ENCODE measurements at places on chromosomes 6 and 20.
A peak's percentile ranks its signal among the peaks of the same experiment; 100 is the strongest.

DNA sequence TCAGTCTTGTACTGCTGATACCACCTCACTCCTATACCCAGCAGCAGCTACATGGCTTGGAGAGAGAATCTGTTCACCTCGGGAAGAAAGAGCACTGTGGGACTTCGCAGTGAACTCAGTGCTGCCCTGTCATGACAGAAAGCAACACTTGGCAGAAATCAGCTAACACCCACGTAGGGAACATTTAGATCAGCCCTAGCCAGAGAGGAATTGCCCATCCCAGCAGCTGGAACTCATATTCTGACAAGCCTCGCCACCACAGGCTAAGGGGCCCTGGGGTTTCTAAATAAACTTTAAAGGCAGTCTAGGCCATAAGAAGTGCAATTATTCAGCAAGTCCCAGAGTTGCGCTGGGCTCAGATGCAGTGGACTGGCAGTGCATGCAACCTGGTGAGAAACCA lies 1266.8 kb downstream of the GRIK2 start:
- no peak for DNase-seq

- DNase-seq = no peak
These were observed 1.1 kb downstream of the SAPCD1 start for GRCh38 chr6:31763619-31763940.

- no peak for DNase-seq
These were observed 119.3 kb upstream of the NAA20 start for GRCh38 chr20:19897891-19898290.

- no peak for DNase-seq
These were observed 2.7 kb upstream of the SPO11 start for GRCh38 chr20:57326667-57327455.

- no peak for DNase-seq
These were observed 3.2 kb downstream of the EDN1 start for GRCh38 chr6:12293235-12293930.

- no peak for DNase-seq
These were observed 272.0 kb upstream of the SOX4 start for GRCh38 chr6:21321531-21321930.

DNA sequence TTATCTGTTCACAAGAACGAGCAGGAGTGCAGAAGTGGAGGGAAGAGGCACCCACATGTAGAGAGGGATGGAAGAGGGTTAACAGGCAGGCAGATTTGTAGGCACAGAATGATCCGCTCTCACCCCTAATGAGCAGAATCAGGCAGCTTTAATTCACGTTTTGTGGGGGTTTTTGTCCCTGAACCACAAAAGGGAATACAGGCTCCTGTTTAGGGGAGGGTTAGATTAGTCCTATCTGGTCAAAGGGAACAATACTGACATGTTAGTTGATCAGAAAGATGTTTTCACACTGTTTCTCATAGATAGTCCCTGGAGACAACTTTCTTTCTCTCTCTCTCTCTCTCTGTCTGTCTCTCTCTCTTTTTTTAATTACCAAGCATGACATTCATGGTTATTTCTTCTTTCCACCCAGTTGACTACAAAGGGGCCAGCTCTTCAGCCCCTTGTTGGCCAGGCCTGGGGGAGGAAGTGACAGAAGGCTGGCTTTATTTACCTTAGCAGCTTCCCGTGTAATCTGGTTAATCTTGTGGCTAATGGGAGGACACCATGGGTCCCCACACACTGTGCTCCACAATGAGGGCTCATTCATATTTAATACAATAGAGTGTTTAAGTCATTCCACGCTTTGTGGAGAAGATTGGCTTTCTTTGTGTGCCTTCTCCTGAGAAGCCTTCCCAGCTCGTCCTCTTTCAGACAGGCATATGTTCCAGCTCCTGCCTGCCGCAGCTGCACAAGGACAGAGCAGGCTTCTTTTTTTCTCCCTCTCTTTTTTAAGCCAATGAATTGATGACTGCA lies 958.8 kb downstream of the TFAP2A start:
- DNase-seq = no peak

DNA sequence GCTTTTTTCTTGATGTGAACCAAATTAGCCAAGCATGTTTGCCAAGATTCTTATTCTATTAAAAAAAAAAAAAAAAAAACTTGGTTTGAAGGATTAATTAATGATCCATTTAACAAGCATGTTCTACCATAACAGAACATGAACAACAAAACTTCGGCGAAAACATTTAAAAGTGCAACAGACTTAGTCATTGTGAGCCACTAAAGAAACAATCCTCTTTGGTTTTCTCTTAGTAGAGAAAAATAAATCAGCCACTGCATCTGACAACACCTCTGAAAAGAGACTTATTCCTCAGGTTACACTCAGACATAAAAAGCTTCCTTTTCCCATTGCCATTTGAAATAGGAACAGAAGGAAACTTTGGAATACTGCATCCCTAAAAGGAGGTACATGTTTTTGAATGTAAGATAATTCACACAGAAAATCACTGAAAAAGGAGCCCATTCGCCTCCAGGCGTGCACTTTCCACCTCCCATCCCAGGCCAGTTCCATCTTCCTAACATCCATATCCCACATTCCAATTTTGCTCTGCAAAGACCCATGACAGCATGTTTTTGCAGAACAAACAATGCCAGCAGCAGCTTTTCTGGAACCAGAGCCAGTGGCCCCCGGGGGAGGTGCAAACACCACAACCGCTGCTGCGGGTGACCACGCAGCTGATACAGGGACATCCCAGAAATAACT lies 79.5 kb downstream of the ZMYND8 start:
- DNase-seq = no peak

GRCh38 chr6:73927421-73927820 lies 231.4 kb downstream of the CD109 start:
- no peak for DNase-seq

DNA sequence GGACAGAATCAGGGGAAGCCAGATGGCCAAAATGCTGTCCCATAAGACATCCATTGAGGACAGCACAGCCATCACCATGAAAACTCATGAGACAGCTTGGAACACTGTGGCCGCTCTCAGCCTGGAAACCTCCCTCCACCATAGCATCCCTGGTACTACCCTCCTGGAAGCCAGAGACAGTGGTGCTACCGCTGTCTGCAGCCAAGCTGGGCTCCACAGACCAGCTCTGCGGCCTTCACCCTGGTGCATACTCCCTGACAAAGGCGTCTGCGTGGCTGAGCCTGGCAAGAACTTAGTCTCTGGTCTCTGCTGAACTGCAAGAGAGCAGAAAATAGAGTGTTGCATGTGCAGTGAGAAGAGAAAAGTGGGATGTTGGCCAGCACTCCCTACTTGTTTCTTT lies 558.0 kb downstream of the C6orf118 start:
- DNase-seq = no peak

- no peak for DNase-seq
These were observed 57.2 kb upstream of the PCSK2 start for GRCh38 chr20:17169585-17170136.

- DNase-seq = no peak
These were observed 45.5 kb downstream of the IRF4 start for GRCh38 chr6:437037-437392.

DNA sequence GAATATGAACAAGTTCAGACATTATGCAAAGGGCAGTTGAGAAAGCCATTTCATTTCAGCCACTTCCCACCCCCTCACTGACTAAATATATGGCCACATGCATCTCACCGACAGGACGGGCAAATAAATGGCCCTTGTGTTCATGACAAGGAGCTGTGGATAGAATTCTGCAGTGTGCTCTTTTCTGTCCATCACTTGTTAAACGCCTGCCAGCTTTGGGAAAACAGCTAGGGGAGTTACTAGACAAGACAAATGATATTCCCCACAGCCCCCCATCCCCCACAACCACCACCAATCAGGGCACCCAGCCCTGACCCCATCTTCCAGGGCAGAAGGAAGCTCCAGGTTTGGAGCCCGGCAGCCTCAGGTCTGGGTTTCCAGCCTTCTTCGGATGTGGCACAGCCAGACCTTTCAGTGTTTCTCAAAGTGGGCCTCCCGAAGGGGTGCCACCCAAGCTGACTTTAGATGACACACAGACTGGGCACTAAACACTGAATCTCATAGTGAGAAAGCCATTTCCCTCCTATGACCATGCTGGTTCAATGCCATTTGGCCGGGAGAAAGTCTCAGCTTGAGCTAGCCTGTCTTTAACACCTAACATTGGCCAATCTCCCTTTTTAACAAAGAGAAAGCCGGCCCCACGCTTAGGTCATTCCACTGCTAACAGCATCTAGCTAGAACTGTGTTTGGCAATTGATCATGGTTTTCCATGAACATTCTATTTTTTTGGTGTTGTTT lies 4.0 kb upstream of the RIPOR3 start:
- DNase-seq = no peak

GRCh38 chr20:46545077-46545826 lies 5.2 kb downstream of the OCSTAMP start:
- DNase-seq = peak; percentile 10

DNA sequence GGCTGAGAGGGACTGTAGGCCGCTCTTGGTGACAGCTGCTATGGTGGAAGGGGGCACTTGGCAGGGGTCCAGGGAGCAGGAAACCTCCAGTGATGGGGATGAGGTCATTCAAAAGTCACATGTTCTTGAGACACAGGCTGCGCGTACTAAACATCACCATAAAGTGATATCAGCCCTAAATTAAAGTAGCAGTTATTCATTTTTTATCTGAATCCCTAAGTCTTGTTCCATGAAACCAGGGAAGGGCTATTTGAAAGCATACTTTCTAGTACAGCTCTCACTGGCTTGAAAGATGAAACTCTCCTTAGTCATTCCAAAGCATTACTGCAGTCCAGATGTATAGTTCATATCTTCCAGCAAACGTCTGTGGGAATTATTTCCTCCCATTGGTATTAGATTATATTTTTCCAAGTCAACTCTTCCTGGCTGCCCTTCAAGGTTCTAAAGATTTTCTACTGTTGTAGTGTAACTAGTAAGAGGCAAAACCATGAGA lies 373.1 kb downstream of the CD109 start:
- DNase-seq = no peak

DNA sequence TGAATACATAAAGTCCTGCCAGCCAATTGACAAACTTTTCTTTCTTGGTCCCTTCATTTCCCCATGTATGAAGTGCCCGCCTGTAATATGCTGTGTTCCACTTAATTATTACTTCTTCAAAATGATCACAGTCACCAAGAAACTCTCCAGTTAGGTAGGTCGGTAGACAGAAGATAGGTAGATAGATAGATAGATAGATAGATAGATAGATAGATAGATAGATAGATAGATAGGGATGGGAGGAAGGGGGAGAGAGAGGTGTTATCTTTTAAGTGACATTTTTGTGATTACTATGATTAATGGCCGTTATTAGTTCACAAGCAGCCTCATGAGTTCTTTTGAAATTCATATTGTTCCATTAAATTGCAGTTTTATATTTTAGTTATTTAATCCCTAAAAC lies 79.5 kb upstream of the TPD52L1 start:
- DNase-seq = no peak

DNA sequence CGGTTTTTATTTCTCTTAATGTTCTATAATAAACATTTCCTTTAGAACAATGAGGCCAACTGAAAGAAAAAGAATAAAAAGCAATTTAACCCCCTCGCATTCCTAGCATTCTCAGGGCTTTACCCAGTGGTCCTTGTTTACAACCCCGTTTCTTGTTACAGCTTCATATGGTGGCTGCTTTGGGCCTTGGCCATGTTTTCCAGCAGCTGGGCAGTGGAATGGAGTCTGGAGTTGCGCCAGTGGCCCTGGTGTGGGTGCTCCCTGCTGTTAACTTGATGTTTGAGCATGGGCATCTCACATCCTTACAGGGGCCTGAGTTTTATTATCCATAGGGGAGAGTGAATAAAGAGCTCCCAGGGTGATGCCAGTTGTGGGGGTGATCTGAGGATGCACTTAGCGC lies 18.8 kb downstream of the EFCAB8 start:
- no peak for DNase-seq

DNA sequence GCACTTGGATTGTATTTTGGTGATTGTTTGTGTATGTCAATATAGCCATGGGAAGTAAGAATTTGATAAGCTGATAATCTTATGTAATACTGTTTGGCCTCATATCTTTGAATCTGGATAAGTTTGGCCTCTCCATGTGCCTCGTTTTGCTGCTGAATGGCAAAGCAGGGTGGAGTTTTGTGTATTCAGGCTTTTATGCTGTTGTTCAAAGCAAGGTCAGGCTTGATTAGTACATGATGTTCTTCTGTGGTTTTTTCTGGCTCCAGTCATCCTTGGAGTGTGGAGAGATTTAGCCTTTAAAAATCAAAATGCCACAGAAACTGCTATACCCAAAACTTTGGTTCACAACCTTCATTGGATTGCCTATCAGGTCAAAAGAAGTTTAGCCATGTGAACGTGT lies 728.9 kb upstream of the GJE1 start:
- no peak for DNase-seq

- DNase-seq = no peak
These were observed 657 bp upstream of the LTV1 start for GRCh38 chr6:143842461-143842901.

DNA sequence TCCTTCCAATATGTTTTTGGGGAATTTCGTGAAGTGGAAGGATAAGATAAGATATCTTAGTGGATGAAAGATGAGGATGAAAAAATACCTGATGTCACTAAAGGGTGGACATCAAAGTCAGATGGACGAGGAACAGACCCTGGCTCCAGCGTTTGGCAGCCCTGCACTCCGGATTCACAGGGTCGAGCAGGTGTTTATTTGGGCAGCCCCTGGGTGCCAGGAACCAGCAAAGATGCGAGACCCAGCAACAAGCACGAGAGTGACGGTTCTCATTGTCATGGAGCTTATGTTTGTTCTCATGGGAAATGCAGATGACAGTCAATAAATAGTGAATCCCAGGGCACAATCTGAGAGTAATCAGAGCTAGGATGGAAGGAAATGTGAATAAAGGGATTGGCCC lies 131.1 kb downstream of the PHACTR3 start:
- no peak for DNase-seq

DNA sequence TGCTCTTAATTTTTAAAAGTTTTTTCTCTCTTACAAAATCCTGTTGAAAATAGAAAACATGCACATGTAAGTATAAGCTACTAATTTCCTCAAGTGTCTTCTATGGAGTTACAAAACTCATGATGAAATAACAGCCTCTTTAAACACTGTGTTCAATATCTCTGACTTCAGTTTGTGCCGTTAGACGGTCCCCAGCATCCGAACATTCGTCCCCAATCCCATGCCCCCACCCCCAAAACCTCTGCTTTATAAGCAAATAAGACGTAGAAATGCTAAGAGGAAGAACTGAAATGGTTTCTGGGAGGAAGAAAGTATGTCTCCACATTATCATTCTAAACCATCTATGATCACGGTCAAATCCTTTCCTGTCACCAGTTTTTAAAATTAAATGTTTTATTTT lies 31.7 kb upstream of the MYB start:
- no peak for DNase-seq

- DNase-seq = no peak
These were observed 163.6 kb downstream of the LY86 start for GRCh38 chr6:6752129-6752528.

- no peak for DNase-seq
These were observed 64.5 kb downstream of the TRMT6 start for GRCh38 chr20:5885866-5886265.
